Stimulated activated CD8-positive, alpha-beta memory T cell treated with anti-CD3 and anti-CD28 coated beads, Interleukin-2, amount 100 ng/mL, for 1 hour (primary cell): ENCODE measurements at places on chromosomes 2 and 18.
A peak's percentile ranks its signal among the peaks of the same experiment; 100 is the strongest.

DNA sequence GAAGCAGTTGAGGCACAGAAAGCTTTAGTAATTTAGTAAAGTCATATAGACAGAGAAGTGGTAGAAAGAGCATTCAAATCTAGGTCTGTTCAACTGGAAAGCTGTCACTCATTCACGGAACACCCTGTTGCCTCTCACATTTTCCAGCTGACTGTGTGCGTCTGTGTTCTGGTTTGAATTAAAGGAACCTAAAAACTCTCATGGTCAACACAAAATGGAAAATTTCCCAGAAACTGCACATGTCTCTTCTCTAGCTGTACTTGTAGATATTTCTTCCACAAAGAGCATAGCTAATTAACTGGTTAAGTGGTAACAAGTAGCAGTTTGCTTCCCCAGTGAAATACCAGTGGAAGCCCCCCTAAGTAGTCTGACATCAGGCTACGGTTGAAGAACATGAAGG, 390.8 kb downstream of the TGIF1 start:
- no peak for DNase-seq

- no peak for DNase-seq
Measured at GRCh38 chr2:230921806-230922595, 3.0 kb downstream of the GPR55 start.

DNA sequence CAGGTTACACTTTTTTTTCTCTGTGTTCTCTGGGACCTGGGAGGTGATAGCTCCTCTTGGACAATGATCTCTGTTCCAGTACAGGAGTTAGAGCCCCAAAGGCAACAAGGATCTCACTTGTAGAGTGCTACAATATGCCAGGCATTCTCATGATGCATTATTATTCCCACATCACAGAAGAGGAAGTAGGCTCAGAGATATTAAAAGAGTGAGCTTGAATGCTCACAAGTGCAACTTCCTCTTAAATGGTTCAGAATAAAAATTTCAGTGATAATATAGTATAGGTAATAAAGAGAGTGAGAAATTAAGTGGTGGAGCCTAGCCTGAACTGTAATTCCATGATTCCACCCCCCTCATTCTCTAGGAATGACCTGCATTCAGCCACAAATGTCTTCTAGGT, 21.4 kb downstream of the POLE4 start:
- no peak for DNase-seq

DNA sequence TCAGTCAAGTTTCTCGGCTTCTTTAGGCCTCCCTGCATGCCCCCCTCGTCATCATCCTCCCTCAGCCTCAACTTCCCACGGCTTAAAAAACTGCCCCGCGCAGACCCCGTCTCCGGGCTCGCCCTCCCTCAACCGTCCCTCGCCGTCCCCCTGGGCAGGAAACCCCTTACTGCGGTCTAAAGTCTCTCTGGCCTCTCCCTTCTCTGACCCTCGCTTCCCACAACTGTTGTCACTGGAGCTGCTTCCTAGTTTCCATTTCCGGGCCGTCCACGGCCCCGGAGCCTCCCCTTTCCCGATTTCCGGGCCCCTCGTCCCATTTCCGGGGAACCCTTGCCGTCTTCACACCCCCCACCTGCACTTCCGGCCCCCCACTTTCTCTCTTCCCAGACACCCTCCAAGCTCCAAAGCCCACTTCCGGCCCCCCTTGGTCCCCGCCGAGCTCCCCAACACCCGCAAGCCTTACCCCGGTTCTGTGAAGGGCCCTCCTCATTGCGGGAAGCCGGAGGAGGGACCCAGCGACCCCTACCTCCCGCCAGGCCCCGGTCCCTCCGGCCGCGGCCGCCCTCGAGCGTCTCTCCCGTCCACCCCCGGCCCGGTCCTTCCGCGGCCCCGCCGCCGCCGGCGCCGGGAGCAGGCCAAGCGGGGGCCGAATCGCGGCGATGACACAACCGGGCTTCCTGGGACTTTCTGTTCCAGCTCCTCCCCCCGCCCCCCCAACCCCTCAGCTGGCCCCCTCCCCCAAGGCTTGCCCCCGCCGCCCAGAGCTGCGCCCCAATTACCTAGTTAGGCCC, 513 bp downstream of the TRIP12 start:
- peak; percentile 46 for DNase-seq

- no peak for DNase-seq
Measured at GRCh38 chr2:213007290-213007838, 144.0 kb downstream of the IKZF2 start.

DNA sequence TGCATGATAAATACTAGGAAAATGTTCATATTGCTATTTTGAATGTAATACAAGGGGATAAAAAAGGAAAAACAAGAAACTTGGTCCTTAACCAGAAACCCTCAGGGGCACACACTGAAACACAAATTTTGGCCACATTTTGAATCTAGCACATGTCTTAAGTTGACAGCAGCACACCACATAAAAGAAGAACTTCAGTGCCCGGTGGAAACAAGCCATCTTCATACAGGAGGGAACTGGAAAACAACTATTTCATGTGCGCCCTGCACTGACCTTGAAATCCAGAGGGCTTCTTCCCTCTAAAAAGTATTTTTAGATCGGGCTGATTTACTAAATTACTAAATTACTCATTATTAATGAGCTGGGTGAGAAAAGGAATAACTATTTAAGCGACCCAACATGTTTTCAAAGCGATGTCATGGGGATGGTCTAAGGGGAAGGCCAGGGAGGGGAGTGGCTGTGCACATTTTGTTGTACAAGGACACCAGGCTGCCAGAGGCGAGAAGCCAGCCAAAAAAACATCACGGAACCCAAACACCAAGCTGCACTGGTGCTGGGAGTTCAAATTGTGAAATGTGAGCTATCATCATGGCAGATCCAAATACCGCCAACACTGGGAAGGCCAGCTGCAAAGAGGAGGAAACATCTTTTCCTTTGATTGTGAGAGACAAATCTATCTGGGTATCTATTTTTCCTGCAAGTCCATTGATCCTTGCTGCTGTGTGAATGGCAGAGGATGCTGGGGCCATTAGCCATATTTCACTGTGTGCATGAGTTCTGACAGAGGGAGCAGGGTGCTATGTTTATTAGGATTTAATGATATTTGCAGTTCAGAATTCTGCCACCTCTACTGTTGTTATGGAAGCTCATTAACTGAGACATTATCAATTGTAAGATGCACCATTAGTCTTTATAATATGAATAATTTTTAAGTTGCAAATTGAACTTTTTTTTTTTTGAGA, 150.7 kb upstream of the LMAN1 start:
- no peak for DNase-seq

DNA sequence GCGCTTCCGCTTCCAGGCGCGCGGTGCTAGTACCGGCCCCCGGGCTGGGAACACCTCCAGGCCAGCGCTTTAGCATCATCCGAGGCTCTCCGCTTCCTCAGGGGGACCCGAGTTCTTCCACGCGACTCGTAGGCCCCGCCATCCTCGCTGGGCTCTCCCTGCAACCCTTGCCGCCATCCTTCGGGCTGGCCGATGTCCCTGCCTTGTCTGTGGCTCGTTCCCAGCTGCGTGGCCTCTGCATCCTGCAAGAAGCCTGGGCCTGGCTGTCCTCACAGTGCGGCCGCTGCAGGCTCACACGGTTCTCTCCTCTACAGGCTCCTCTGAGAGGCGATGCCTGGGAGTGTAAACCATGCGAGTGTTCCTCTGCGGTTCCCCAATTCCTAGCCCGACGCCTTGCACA, 98.6 kb upstream of the PXDN start:
- DNase-seq: no peak

DNA sequence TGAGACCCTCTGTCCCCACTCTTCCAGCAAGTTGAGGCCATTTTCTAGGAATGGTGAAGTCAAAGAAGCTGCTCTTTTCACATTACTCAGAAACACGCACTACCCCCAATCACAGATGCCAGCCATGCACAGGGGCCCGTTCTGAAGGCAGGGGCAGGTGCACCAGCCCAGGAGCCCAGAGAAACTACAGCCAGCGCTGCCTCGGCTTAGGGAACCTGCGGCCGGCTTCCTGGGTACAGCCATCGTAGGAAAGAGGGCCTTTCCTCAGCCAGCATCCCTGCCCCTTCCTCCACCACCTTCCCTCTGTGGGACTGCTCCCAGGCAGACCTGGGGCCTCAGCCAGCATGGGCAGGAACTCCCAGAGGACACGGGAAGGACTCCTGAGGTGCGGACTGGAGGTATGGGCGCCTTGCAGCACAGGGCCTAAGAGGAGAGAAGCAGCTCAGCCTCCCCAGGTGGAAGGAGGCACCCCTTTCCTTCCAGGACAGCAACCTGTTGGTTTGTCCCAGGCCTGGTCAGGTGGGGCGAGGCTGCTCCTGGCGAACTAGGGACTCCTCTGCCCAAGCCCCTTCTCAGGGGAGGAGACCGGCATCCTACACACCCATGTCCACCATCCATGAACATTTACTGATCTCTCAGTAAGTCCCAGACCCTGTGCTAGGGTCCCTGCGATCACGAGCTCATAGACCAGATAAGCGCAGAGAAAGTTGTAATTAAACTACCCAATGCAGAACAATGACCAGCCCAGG, 99.0 kb upstream of the ID2 start:
- DNase-seq: no peak

GRCh38 chr2:182891611-182892010, 25.2 kb upstream of the FRZB start:
- no peak for DNase-seq

GRCh38 chr18:58943896-58944295, 79.2 kb downstream of the ZNF532 start:
- DNase-seq: no peak
